ENCODE measurements at places on chromosomes 3 and 15.
A peak's percentile ranks its signal among the peaks of the same experiment; 100 is the strongest.

DNA sequence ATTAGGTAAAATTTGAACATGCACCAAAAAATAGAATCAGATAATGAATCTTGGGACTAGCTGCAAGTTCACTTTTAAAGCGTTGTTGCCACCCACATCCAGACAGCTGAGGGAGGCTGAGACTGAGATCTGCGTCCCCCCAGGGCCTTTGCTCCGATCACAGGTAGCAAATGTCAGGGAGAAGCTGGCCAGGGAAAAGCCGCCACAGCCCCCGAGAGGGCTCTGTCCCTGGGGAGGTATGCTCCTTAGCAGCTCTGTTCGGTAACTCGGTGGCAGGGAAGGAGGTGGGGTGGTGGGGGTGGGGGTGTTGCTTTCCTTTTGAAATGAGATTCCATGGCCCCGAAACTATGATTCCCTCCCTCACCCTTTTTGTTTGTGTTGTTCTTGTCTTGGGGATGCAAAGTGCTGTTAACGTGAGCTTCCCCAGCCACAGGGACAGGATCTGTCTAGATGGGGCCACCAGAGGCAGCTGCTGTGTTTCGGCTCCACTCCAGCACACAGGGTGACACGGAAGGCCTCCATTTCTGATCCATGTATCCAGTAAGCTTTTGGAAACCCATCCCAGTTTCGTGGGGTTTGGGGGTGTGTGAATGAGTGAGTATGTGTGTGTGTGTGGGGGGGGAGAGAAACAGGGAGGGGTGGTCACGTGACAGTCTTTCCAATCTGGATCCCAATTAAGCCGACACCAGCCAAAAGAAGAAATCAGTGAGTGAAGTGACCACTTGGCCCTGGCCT is 1.1 kb upstream of the MINAR1 start:
- DNase-seq: no peak

- DNase-seq: no peak
Observed at GRCh38 chr3:65939801-65940246, 98.9 kb downstream of the MAGI1 start.

- no peak for DNase-seq
Observed at GRCh38 chr3:100136921-100137320, 22.6 kb upstream of the FILIP1L start.

DNA sequence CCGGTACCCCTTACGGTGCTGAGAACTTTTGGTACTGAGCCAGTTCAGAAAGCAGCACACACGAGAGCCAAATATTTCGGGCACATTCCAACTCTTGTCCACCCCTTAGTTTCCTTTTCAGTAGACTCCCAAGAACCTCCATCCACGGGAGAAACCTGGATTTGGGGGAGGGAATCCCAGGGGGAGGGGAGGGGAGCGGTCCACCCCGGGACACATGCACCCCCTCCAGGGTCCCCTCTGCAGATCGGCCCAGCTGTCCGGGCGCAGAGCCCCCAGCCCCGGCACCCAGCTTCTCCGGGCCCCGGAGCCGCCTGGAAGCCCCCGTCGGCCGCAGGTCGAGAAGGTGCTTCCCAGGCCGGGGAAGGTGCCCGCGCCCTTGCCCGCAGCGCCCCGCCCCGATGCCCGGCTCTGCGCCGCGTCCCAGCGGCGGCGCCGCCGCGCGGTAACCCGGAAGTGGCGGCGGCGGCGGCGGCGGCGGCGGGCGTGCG is 455 bp upstream of the ABHD17C start:
- no peak for DNase-seq

DNA sequence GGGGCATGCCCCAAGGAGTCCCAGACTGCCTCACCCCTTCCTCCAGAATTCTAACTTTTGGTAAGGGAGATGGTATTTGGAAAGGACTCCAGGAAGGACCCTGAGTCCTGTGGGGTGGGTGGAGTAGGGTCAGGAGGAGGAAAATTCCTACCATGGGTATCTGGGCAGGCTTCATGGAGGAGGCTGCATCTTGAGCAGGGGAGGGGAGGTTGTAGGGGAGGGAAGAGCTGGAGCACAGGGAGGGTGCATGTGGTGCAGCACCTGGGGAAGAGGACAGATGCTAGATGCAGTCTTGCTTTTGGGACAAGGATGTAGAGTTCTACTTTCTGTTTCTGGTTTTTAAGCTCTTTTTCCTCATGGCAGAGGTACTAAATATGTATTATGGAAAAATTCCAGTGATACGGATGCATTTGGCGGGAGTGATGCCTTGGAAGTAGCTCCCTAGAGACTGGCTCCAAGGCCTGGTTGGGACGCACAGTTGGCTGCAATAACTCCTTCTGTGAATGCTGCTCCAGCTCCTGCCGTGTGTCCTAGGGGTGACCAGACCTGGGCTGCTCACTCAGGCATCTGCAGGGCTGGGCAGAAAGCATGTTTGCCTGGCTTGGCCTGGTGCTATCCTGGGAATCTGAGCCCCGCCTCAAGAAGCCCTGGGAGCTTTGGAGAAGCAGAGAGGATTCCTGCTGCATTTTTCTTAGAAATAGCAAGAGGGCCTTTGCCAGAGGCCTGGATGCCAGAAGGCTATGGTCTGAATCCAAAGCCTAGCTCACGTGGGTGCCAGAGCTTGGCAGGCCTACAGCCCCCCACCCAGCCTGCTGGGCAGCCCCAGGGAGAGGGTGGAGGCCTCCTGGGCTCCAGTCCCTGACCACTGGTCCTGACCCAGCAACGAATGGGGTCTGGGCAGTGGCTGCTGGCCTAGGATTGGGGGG is 10.1 kb downstream of the SEMA3F start:
- no peak for DNase-seq

- DNase-seq: no peak
Observed at GRCh38 chr3:153768561-153769469, 352.4 kb upstream of the ARHGEF26 start.

- no peak for DNase-seq
Observed at GRCh38 chr3:154034797-154035330, 86.3 kb upstream of the ARHGEF26 start.

DNA sequence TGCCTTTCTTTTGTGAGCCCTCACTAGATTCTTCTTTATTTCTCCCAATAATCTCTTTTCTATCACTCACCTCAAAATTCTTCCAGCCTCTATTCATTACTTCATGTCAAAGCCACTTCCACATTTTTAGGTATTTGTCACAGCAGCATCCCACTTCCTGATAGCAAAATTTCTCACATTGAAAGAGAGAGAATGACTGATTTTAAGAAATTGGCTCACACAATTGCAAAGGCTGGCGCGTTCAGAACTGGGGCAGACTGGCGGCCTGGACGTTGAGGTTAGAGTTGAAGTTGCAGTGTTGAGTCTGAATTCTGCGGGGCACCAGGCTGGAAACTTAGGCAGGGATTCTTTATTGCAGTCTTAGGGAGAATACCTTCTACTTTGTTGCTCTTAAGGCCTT is 117.9 kb downstream of the LRRC28 start:
- DNase-seq: no peak

DNA sequence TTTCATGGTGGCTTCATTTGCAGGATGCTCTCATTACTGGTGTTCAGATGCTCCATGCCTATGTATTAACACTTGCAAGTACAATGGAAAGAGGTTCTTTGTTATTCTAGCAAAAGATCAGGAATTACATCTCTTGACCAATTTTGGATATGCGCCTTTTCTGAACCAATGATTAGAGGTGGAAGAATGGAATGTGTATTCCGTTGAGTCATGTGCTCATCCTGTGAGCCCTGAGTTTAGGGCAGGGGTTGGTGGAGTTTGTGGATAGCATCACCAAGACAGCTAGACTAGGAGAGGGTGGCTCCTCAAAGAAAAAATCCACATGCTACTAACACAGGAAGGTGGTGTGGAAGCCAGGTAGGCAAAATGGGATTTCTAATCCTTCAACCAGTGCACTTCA is 80.7 kb upstream of the SLC25A26 start:
- no peak for DNase-seq

- no peak for DNase-seq
Observed at GRCh38 chr3:125357032-125357658, 18.0 kb downstream of the ZNF148 start.

GRCh38 chr15:47570451-47570850 is 146.9 kb upstream of the SEMA6D start:
- no peak for DNase-seq

- no peak for DNase-seq
Observed at GRCh38 chr3:122184591-122184929, 1.1 kb downstream of the CASR start.

- DNase-seq: no peak
Observed at GRCh38 chr15:48006031-48006511, 114.7 kb upstream of the SLC24A5 start.

- no peak for DNase-seq
Observed at GRCh38 chr3:186178412-186178811, 69.5 kb upstream of the ETV5 start.

- peak; percentile 50 for DNase-seq
Observed at GRCh38 chr3:25783661-25784512, 644 bp upstream of the NGLY1 start.

DNA sequence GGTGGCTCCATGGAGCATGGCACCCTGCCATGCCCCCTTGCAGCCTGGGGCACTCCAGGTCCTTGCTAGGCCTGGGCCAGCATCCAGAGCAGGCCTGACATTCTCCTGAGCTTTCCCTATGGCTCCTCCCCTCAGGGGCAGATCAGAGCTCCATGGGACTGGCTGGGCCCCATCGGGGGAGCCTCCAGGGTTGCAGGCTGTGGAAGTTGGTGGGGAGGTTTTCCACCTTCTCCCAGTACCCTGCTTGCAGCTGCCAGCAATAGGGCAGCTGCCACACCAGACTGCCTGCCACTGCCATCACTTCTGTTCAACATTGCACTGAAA is 75.7 kb upstream of the TP63 start:
- DNase-seq: no peak

DNA sequence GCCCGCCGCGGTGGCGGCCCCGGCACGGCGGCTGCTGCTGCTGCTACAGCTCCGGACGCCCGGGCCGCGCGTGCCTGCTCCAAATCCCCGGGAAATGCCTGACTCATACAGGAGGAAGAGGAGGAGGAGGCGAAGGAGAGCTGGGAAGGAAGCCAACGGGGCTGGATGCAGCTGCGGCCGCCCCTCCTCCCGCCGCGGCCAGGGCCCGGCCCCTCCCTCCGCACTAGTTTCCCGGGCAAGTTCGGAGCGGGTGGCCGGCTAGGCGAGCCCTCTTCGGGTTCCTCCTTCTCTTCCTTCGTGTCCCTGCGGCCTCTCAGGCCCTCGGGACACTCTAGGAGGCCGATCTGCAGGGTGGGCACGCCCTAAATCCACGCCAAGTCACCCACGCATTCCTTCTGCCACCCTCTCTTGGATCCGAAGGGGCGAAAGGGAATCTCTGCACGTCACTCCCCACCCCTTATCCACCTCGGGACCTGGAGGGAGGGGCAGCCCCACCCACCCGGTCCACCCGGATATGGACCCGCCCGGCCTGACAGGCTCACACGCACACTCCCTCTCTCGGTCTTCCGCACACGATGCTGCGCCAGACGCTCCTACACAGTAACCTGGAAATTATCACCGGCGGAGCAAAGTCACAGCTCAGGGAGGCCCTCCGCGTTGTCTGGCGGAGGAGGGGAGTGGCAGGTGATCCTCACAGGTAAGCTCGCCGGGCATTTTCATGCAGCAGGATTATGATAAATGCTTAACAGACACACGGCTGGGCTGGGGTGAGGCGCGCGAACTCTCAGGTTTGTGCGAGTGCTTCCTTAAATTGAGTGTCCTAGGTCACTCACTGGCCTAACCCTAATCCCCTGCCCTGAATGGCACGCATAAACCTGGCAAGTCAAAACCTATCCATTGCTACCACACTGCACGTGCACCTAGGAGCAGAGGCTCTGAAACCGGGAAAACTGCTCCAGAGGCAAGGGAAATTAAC is at the start of the genes OSBPL10 and ZNF860:
TSS of gene OSBPL10 (minus strand) at position 57 of the 976 bp plus-strand sequence. CDS start 83 bp downstream, outside the sequence.
TSS of gene ZNF860 (plus strand) at position 545 of the 976 bp plus-strand sequence. CDS start 7,330 bp downstream, outside the sequence.
- DNase-seq: peak; percentile 14

- DNase-seq: no peak
Observed at GRCh38 chr15:68200016-68200861, 4.9 kb downstream of the CALML4 start.

DNA sequence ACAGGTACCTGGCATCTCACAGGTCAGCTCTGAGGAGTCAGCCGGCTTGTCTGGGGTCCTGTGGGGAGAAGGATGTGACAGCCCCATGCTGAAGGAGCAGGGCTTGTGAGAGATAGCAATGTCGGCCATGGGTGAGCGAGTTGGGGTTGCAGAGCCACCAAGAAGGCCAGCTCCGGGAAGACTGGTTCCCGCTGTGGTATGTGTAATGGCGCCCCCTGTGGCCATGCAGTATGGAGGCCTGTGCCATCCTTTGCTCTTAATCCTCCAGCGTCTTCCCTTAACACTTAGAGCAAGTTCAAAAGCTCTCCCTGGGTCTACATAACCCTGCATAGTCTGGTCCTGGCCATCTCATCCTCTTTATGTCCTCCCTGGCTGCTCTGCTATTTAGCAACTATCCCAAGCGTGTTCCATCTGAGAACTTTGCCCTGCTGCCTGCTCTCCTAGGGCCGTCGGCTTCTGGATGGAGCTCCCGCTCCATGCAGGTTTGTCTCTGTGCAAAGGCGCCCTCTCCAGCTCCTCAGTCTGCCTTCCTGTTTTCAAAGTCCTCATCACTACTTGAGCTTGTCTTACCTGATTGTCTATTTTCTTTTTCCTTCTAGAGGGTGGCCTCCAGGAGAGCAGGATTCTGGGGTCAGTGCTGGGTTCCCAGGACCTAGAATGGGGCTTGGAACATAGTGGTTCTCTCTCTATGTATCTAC is 40.8 kb upstream of the IQCF6 start:
- no peak for DNase-seq

DNA sequence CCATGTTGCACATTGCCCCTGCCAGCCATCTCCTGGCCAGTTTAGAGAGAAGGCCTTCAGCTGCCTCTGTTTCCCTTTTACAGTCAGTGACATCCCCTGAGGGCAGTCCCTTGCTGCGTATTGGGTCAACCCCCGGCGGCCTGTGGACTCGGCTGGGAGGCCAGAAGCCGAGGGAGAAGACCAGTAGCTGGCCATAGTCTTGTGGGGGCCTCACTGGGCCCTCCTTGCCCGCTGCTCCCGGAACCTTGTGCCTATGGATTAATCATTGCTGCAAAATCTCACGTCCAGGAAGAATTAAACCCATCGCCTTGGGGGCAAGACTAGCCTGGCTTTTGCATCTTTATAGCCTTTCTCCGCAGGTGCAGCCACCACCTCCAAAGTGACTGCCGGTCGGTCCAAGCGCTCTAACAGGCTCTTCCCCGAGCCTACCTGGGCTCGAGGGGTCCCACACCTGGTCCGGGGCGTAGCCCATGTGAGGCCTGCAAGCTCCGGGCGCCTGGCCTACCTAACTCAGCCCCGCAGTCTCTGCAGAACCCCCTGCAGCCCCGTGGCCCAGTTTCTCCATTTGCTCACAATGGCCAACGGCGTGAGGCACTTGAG is 870 bp upstream of the CHAC1 start:
- no peak for DNase-seq

DNA sequence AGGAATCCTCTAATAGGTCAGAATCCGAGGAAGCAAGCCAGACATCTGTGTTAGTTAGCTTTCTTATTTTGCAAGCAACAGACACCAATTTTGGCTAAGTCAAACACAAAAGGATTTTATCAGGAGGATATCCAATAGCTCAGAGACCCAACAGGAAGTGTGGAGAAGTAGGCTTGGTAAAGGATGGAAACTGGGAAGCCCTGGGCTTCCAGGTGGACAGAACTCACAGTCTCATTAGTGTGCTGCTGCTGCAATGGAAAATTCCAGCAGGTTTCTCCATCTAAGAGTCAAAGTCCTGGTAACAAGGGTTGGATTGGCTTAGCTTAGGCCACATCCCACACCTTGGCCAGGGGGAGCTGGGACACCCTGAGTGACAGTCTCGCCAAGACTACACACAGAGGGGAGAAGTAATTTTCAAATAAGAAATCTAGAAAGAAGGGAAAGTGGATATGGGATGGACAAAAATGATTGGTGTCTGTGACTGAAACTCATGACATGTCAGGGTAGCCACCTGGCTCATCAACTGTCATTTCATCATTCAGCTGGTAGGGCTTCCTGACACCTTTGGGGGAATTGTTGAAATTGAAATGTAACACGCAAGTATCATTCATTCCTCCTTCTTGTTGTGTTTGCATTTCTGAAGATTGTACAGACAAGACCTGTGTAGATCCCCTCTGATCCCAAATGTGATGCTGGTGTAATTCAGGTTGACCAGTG is 158.6 kb downstream of the THSD4 start:
- DNase-seq: no peak

Data from DMS 273 treated with DMSO at 0.1 percent for 48 hours (cell line).